Camera-type eye (tissue), 1 donor: ENCODE measurements at places on chromosomes 5 and 9. TPM values are rescaled to one million over a fixed set of nuclear protein-coding genes. Genes with fewer than 3 reads are reported as not detected.

The SPOUT1 gene
- total RNA-seq, result 28.3 TPM

The SELENOP gene
- total RNA-seq, result 304 TPM

The FREM1 gene
- total RNA-seq, result 20.4 TPM

The GMCL2 gene
- not detected for total RNA-seq

The LCN15 gene
- total RNA-seq, result not detected

The SMC2 gene
- 24.8 TPM for total RNA-seq
